ENCODE measurements at places on chromosomes 11 and 22.
A peak's percentile ranks its signal among the peaks of the same experiment; 100 is the strongest.

GRCh38 chr22:35785181-35785923 is 67.7 kb downstream of the APOL5 start:
- no peak for DNase-seq

DNA sequence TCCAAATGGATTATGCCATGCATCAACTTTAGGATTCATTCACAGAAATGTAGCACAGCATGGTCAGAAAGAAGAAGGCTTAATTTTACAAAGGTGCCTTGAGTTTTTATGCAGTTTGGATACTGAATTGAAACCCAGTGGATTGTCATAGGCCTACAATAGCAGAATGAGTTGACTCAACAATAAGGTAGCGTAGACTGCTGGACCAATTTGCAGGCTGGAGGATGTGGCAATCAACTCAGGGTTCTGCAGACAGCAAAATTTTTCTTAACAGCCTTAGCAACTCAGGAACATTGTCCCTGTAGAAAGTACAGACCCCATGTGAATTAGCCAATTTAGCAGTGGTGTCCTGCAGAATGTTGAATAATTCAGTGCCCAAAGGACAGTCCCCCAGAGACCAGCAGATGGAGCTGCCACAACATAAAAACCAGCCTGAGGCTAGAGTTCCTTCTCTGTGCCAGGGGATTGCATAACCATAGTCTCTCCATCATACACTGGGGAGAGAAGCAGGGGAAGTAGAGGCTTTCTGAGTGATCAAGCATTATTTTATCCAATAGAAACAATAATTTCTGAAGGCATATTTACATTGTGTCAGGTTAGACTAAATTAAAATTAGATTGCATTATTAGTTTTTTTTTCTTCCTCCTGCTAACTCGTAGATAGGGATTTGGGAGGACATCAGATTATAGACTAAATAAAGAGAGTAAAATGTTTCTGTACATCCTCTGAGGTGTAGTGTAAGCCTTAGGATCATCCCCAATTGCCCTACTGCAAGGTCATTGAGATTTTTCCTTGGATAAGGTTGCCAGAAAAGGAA is 20.3 kb upstream of the MRPL17 start:
- DNase-seq = peak; percentile 15

DNA sequence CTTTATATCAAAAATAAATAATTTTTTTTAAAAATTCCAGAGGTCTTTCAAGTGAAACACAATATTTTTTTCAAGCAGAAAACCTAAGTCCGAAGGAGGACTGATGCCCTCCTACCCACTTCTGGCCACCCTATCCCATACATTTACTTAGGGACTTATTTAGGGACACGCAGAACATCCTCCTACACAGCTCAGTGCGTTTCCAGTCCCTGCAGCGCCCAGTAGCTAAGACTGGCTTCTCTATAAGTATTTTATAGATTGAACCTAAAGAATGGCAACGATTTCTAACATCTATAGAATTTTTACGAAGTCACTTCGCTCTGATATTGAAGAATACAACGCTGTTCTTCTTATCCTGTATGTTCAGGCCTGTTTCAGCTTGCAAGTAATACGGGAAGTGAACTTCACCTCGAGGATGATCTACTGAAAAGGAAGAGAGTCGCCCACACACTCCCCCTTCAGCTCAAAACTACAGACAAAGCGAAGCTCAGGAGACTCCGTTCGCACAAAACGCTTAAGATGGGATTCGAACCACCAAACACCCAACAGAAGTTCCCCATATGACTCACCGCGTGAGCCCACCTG is 328 bp downstream of the CHEK2 start:
- no peak for DNase-seq

DNA sequence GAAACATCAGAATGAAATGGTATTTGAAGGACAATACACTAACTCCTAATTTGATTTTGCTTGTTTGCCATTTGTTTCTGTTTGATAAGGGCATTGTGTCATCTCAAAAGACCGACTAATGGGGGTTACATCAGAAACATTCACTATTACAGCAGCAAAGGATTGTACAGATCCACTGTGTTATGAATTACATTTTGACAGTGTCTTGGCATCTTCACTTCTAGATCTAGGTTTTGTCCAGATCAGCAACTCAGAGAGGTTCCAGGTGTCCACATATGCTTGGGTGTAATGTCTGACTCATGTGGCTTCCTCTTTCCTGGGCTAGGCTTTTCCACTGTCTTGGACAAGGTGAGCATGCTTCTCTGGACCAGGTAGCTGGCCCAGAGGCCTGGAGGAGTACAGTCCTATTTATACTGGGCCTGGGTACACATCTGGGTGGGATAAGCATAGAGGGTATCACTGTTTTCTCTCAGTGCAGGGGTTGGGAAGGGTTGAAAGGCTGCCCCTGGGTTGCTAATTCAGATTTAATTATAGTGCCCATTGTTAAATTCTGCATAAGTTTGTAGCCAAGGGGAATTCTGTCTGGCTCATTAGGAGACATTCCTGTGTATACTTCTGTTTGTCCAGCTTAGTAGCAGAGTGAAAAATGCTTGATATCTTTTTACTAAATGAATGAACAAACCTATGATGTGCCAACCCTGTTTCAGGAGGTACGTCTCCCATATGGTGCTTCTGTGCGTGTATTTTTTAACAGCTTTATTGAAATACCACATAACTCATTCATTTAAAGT is 23.8 kb downstream of the DDI1 start:
- no peak for DNase-seq

- DNase-seq = peak; percentile 55
Measured at GRCh38 chr11:134749040-134749839, 337.2 kb upstream of the B3GAT1 start.

- no peak for DNase-seq
Measured at GRCh38 chr11:12723421-12724300, 49.4 kb downstream of the TEAD1 start.

DNA sequence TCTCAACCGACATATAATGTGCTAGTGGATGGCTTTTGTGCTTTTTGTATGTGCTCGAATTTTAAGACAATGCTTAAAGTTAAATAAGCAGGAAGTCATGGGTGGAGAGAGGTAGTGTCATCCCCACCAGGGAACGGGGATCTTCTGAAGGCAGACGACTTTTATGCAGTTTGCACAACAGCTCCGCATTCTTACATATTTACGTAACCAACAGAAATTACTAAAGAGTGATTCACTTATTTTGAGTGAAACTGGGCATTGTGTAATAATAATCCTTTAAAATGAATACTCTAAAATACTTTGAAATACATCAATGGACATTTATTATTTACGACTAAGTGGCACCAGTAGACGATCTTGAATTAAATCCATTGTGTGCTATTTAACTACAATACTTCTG is 305.1 kb downstream of the CNTN5 start:
- no peak for DNase-seq

- DNase-seq = no peak
Measured at GRCh38 chr11:1542267-1542666, 29.8 kb downstream of the DUSP8 start.

DNA sequence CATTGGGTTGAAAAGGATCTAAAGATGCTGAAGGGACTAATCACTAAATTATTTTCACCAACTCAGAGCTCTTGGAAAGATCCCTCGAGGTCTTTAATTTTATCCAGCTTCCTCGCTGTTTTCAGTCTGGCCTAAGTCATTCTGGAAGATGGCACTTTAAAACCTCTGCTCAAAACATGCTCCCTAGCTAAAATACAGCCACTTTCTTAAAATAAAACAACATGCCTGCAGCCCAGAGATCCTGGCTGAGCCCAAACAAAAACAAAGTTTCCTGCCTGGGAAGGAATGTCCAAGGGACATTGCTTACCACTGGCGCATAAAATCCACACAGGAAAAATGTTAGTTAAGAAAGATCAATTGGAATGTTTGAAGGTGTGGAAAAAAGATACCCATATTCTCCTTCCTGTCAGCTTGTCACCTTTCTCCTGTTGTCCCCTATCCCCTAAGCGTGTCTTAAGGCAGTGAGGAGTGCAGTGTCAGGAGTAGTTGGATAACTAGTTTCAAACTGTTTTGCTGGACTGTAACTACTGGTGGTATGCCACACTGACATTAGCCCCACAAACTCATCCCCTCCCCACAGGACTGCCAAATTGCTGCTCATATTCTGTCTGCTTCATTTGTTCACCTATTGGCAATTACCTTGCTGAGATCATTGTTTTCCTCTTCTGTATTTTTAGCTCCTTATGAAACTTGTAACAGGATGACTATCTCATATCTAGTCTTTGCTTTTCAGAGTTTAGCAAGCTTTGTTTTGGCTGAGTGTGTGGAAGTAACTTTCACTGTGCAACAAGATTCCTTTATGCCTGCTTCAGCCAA is 108.3 kb upstream of the SESN3 start:
- DNase-seq = no peak

DNA sequence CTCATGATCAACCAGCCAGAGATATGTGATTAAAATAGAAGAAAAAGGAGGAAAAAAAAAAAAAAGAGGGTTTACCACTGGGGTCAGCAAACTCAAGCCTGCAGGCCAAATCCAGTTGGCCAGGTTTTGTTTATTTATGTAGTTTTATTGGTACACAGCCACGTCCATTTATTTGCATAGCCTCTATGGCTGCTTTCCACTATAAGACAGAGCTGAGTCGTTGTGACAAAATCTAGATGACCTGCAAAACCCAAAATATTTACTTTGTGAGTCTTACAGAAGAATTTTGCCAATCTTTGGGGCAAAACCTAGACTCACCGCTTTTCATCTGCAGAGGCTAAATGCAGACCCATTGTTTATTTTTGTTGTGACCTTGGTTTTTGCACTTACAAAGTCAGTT is 87.1 kb downstream of the TENM4 start:
- DNase-seq = no peak

GRCh38 chr11:128925250-128925600 is 17.4 kb downstream of the TP53AIP1 start:
- DNase-seq = no peak

GRCh38 chr22:36814801-36815200 is 2.0 kb downstream of the PVALB start:
- DNase-seq = no peak

- DNase-seq = no peak
Measured at GRCh38 chr22:39208013-39208680, 36.6 kb downstream of the PDGFB start.

DNA sequence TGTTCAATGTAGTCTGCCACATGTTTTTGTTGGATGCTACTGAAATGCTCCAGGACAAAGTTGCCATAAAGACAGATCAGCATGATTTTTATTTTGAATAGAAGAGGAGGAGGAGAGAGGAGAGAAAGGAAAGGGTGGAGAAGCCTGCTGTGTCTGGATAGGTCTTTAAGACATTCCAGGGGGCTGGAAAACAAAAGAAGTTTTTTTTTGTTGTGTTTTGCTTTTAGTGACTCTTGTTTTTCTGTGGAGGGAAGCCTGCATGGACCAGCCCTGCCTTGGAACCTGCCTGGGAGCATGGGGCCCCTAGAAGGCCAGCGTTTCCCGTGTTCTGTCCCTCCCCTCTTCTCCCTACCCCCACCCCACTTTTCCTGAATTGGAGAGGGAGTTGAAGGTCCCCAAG is 2.3 kb downstream of the TSPAN18 start:
- no peak for DNase-seq

DNA sequence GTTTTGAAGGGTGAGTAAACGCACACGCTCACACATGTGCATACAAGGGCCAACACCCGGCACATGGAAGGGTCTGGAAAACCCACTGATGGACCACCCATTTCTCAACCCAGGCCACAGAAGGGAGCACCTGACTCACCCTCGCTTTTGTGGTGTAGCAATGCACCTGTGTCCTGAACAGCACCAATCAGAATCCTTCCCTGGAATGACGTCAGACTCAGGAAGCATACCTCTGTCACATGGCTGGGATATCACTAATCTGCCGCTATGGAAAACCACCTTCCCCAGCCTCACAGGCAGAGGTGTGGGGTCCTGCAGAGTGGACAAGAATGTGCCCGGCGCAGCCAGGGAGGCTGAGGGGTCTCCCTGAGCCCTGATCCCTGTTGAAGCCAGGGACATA is 9.0 kb upstream of the OSM start:
- no peak for DNase-seq

- DNase-seq = no peak
Measured at GRCh38 chr22:43011079-43011478, 3.9 kb downstream of the PACSIN2 start.

- DNase-seq = no peak
Measured at GRCh38 chr11:37504060-37504611, 906.1 kb upstream of the RAG2 start.

DNA sequence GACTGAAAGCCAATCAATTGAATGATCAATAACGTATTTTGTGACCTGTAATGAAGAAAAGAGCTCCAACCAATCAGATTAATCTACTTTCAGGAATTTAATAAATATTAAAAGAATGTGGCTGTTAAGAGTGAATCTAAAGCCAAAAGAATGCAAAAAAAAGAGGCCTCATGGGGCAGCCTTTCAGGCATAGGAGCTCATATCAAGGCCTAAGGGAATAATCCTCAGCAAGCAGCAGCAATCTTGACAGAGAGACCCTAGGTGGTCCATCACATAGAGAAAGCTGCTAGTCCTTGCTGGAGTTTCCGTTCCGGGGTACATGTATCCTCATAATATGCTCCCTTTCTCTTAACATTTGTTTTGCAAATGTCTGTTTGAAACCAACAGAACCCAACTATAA is 313.1 kb upstream of the PITPNB start:
- DNase-seq = no peak

DNA sequence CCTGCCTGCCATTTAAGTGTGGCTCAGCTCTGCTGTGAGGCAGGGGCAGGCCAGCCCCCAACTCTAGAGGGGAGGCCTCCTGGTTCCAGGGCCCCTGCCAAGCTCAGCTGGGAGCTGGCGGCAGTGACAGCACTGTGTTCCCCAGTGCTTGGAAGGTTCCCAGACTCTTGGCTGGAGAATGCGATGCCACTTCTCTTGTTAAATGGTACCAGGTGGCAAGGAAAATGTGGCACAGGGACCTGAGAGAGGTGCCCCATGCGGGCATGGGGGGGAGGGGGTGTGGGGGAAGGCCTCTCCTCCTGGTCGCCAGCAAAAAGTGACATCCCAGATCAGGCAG is 8.4 kb upstream of the TNFRSF13C start:
- no peak for DNase-seq

DNA sequence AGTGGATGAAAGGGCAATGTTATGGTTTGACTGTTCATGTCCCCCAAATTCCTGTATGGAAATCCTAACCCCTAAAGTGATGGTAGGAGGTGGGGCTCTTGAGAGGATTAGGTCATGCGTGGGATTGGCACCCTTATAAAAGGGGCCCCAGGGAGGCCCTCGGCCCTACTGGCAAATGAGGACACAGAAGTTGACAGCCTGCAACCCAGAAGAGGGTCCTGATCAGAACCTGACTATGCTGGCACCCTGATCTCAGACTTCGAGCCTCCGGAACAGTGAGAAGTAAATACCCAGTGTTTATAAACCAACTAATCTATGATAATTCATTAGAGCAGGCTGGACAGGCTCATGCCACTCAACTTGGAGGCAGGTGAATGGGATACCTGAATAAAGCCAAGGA is 8.7 kb downstream of the IFITM10 start:
- DNase-seq = no peak

Data from NCI-H524 (cell line).